ENCODE measurements at places on chromosomes 13 and 19.

- DNase-seq: no peak
Measured at GRCh38 chr19:12997967-12998940, 3.0 kb downstream of the NFIX start.

DNA sequence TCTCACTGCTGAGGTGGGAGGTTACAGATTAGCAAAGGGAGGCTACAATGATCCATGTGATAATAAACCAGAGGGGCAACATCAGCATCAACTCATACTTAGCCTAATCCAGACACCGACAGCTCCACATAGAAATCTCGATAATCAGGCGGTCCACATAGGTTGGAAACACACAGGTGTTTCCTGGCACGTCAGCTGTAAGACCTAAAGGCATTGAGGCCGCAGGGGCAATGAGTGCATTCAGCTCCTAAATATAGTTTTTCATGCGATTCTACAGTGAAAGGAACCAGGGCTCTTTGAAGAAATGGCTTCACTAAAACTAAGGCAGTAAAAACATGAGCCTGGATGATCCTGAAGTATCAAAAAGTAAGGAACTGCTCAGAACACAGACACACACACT lies 19.3 kb downstream of the PLPP2 start:
- DNase-seq: no peak

- no peak for DNase-seq
Measured at GRCh38 chr19:46494941-46495785, 504 bp downstream of the PNMA8B start.

GRCh38 chr19:51124729-51125128 lies at the start of gene SIGLEC9:
Gene SIGLEC9 (plus strand): TSS chr19:51124906. CDS start chr19:51124975, 69 bp downstream.
- no peak for DNase-seq

GRCh38 chr19:16896146-16897028 lies 7.6 kb downstream of the F2RL3 start:
- DNase-seq: no peak

DNA sequence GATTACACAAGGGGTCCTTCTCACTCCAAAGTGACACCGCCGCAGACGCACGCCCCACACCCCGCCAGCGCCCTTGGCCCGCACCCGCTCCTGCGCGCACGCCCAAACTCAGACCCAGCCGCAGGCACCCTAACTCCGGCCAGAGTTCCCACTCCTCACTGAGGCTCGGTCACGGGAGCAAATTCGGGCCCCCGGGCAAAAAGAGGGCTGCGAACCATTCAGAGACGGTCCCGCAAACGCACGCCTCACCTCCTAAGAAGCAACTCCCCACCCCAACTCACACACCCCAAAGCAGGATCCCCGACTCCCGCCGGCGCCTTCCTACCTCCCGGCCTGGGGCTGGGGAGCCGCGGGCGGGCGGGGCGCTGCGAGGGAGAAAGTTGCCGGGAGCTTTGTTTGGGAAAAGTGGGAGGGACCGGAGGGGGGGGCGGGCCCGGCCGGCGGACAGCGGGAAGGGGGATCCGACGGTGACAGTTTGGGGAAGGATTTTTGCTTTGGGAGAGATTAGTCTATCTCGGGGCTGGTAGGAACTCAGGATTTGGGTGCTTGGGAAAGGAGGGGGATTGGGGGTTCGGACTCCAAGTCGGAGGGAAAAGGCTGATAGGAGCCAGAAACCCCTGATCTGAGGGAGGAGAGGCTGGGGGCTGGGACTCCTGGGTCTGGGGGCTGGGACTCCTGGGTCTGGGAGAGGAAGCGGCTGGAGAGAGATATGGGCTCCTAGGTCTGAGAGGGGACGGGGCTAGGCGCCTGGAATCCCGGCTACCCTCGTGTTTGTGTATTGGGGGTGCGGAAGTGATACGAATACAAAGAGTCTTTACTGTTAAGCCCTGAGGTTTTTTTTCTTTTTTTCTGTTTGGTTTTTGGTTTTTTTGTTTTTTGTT lies at the start of gene TEAD2:
TSS of gene TEAD2 (minus strand) at position 369 of the 881 bp plus-strand sequence. CDS start 2,341 bp downstream, outside the sequence.
- no peak for DNase-seq

DNA sequence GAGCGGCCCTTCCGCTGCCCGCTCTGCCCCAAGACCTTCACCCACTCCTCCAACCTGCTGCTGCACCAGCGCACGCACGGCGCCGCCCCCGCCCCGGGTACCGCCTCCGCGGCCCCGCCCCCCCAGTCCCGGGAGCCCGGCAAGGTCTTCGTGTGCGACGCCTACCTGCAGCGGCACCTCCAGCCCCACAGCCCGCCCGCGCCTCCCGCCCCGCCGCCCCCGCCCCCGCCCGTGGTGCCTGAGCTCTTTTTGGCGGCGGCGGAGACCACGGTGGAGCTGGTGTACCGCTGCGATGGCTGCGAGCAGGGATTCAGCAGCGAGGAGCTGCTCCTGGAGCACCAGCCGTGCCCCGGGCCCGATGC lies 3.2 kb upstream of the NAT14 start:
- no peak for DNase-seq

GRCh38 chr19:13015361-13016223 lies 20.3 kb downstream of the NFIX start:
- DNase-seq: no peak

DNA sequence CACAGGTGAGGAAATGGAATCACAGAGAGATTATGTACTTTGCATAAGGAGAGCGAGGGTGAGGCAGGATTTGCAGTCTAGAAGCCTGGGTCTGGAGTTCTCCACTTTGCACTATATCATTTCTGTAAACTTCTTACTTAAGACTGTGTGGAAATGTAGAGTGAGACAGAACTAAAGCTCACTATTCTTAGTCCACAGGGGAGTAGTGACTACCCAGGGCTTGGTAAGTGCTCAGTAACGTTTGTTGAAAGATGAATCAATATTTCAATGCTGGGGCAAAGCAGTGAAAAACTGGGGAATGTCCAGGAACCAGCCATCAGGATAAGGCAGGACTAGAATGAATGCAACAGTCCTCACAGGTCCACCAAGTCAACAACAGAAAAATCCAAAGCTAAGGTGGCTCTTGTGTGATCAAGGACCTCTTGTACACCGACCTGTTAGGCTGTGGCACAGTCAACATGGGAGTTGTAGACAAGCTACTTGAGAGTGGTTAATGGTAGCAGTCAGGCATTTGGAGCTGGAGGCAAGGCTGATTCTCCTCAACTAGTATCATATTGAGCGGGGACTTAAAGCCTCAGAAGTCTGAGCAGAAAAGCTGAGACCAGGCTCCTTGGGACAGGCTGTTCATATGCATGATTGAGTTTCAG lies 929 bp upstream of the TNFSF13B start:
- DNase-seq: no peak

Measured in activated CD4-positive, alpha-beta T cell treated with anti-CD3 and anti-CD28 coated beads, Interleukin-2, amount 10 ng/mL, durations not matched to agents 7 days and 5 days (primary cell).